ENCODE measurements at places on chromosomes 5 and 9.

DNA sequence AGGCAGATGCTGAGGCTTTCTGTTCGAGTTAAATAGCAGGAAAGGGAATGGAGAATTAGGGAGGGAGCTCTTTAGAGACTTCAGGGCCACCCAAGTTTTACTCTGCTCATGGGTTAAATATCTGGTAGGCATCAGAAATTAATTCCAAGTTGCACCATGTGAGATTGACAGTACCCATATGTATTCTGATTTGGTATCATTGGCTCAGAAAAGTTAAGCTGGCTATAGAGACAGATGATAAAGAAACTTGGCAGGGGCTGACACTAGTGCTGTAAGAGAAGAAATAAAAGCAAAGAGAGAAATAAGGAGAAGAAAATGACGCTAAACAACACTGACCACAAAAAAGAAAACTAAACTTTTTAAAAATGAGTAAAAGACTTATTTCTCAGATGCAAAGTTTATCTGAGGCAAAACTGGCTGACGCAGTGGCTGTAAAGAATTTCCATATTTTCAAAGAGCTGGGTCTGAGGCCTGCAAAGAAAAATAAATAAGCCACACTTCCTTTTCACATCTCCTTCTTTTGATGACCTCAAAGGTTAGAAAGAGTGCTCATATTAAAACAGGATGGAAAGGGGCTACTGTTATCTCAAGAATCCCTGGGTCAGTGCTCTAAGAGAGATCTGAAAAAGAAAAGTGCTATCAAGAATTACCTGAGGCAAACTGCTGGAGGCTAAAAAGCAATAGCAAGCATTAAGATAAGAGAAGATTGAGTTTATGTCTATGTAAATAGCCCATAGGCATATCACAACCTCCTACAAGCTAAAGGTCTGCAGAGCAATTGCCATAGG, 399.0 kb upstream of the MEF2C start:
- no peak for DNase-seq

- DNase-seq = no peak
These were observed 26.7 kb downstream of the CSF1R start for GRCh38 chr5:150059623-150060022.

GRCh38 chr9:70000469-70000868, 43.2 kb upstream of the MAMDC2 start:
- DNase-seq = no peak

DNA sequence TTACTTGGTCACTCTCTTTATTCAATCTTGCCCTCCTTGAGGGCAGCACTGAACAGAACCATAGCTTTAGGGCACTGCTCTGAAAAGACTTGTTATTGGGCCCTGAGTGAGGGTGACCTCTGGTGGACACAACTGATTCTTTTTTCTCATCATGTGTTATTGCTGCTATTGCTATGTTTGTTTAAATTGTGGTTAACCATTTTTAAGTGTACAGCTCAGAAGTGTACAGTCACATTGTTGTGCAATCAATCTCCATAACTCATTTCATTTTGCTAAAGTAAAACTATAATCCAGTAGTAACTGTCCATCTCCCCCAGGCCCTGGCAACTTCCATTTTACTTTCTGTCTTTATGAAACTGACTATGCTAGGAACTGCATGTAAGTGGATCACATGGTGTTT, 351.1 kb upstream of the RIOK2 start:
- peak; percentile 90 for DNase-seq

- no peak for DNase-seq
These were observed 1.4 kb upstream of the PPP1R26 start for GRCh38 chr9:135478191-135478590.
